Thyroid gland (tissue), 4 donors: ENCODE measurements at places on chromosomes 1 and 21. TPM values are rescaled to one million over a fixed set of nuclear protein-coding genes. Genes with fewer than 3 reads are reported as not detected.

- DNase-seq, result no peak
- H3K27me3 ChIP-seq, result no peaks in the 10 kb centered on the region
- H3K27ac ChIP-seq, result no peak overlapping the region
- no peaks in the 10 kb centered on the region for H3K36me3 ChIP-seq
These were observed 26.6 kb downstream of the ZBTB18 start for GRCh38 chr1:244077473-244078220.

The SLC45A1 gene
- 1.6 TPM for total RNA-seq

The APOBEC4 gene
- total RNA-seq, result not detected

GRCh38 chr1:1299686-1300351 is 7.9 kb downstream of the ACAP3 start:
- no peak overlapping the region for H3K27ac ChIP-seq
- no peaks in the 10 kb centered on the region for H3K36me3 ChIP-seq
- no peaks in the 10 kb centered on the region for H3K27me3 ChIP-seq
- DNase-seq, result no peak
- peaks cover 6% of the 10 kb centered on the region for H3K4me1 ChIP-seq

The CHAF1B gene
- 0.89 TPM for total RNA-seq

The TEDDM1 gene
- not detected for total RNA-seq

DNA sequence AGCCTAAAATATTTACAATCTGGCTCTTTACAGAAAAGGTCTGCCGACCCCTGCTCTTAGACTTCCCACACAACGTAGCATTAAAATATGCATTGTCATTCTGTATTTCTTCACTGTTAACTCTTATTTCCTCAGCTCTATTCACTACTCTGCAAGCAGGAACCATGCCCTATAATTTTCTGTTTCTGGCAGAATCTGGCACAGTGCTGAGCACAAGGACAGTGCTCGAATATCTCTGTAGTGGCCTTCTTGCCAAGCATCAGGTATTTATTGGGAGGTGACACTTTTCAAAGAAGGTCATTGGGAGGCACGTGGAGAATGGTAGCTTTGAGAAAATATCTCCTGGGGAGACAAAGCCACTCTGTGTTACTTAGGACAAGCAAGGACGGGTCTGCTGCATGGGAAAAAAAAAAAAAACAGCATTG is 77.9 kb downstream of the PSMG1 start:
- H3K4me3 ChIP-seq, result no peak overlapping the region
- no peaks in the 10 kb centered on the region for H3K27me3 ChIP-seq
- H3K36me3 ChIP-seq, result no peaks in the 10 kb centered on the region
- H3K4me1 ChIP-seq, result peaks cover 4% of the 10 kb centered on the region

The ORC1 gene
- total RNA-seq, result 1.2 TPM

- no peaks in the 10 kb centered on the region for H3K27me3 ChIP-seq
- no peak for DNase-seq
- peaks cover 6% of the 10 kb centered on the region for H3K4me1 ChIP-seq
- H3K4me3 ChIP-seq, result no peak overlapping the region
These were observed 94.8 kb downstream of the TGFBR3 start for GRCh38 chr1:91791103-91791502.

The EPHA10 gene
- not detected for total RNA-seq

- no peaks in the 10 kb centered on the region for H3K36me3 ChIP-seq
- no peak for DNase-seq
- H3K4me3 ChIP-seq, result no peak overlapping the region
These were observed 298.7 kb downstream of the NTNG1 start for GRCh38 chr1:107439567-107439966.

DNA sequence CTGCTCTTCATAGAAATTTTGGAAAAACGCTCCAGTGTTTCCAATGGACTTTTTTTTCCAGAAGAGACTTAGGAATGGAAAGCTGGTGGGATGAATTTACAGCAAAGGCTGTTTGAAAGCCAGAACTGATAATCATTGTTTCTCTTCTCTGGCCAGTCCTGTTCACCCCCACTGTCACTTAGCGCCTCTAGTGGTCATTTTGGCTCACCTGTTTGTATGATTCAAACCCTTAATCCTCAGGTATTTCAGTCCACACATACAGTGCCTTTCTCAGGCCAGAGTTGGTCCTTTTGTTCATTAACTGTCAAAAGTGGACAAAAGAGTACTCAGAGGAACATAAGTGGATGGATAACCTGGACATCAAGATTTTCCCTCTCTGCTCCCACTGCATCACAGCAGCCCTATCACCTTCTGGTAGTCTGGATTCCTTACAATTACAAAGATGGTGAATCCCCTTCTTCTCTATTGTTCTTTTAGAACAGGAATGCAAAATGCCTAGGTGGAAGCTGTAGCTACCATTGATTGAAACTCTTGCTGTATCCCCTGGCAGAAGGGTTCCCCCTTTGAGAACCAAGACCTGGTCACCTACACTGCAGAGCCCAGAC is 177.6 kb upstream of the OLFM3 start:
- no peaks in the 10 kb centered on the region for H3K4me1 ChIP-seq
- no peak overlapping the region for H3K27ac ChIP-seq
- H3K27me3 ChIP-seq, result no peaks in the 10 kb centered on the region
